ENCODE measurements at places on chromosomes 6 and 20.

GRCh38 chr6:93584300-93584699 is 164.9 kb upstream of the EPHA7 start:
- no peak for DNase-seq

DNA sequence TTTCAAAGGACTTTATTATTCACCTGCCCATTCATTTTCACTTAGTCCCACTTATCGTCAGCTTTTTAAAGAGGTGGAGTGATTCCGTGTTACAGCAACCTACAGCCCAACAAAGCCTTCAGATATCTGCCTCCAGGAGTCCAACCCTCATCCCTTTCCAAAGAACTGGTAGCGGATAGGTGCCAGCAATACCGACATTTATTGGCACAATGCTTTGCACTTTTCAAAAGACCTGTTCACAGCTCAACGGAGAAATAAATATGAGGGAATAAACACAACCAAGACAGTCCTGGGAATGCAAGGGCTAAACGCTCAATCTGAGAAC is 819 bp upstream of the MTRF1L start:
- no peak for DNase-seq

- DNase-seq = no peak
Observed at GRCh38 chr20:62554214-62554897, 78.6 kb upstream of the GATA5 start.

DNA sequence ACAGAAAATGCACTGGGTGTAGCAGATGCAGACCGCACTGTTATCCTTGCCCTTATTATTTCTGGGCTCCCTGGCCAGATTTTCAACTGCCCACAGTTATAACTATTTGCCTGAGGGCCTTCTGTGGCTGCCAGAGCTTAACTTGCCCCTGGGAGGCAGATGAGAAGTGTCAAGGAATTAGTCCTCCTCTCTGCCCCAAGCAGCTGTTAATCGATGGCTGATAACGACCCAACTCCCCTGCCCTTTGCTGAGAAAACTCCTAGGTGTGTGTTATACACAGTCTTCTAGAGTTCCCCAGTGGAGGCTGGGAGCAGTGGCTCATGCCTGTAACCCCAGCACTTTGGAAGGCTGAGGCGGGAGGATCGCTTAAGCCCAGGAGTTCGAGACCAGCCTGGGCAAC is 44.4 kb upstream of the SHLD1 start:
- no peak for DNase-seq

DNA sequence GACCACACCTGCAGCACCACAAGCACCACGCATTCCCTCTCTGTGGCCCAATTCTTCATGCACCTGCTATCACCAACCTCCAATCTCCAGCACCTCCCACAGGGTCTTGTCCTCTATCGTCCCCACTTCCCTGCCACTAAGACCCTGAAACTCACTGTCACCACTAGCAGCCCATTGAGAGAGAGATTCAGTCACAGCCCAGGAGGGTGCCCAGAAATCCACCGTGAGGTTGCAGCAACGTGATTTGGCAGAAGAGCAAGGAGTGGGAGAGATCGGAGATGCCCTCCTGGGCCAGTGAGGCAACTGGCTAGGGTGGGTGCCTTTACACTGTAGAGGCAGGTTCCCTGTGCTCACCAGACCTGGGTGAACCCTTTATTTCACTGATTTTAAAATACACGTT is 90.1 kb downstream of the ANKRD60 start:
- no peak for DNase-seq

DNA sequence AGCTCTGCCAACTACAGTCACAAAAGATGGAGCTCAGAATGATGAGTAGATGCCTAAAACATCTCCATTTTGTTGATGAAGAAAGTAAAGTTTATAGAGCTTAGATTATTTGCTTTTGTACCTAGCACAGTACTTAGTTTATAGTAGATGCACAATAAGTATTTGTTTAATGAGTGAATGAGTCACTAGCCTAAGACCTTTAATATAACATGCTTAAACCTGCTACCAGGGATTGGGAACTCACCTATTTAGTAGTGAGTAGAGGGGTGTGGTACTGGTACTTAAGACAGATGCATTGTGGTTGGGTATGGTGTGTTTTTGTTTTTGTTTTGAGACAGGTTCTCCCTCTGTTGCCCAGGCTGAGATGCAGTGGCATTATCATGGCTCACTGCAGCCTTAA is 35.8 kb downstream of the TRIM38 start:
- no peak for DNase-seq

GRCh38 chr6:165173484-165173883 is 135.9 kb downstream of the C6orf118 start:
- no peak for DNase-seq

- DNase-seq = no peak
Observed at GRCh38 chr6:150272264-150272975, 96.4 kb upstream of the IYD start.

DNA sequence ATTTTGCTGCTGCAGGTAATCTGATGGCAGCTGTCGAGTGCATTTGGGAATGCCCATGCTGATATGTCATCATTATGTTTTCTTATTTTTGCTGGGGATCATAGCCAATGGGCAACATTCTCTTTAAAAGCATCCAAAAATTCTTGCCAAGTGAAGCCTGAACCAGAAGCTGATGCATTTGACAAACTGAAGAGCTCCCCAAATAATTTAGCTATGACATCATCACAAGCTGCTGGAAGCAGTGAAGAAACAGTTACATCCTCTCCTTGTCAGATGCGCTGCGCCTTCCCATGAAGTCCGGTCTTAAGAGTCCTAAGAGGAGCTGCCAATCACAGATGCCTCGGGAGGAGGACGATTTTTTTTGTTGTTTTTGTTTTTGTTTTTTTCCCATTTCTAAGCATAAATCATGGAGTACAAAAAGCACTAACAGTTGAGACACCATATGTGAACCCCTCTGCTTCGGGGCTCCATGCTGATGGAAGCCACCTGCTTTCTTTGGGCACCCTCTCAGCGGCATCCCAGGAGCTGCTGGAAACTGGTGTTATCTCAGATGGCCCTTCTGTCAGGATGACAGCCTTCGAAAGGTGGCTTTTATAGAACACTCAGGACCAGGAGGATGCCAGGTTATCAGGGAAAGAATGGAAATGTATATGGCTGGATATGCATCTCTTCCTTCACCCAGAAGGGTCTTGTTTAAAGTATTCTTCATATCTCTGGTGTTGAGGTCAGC is 56.1 kb upstream of the FOXQ1 start:
- no peak for DNase-seq

DNA sequence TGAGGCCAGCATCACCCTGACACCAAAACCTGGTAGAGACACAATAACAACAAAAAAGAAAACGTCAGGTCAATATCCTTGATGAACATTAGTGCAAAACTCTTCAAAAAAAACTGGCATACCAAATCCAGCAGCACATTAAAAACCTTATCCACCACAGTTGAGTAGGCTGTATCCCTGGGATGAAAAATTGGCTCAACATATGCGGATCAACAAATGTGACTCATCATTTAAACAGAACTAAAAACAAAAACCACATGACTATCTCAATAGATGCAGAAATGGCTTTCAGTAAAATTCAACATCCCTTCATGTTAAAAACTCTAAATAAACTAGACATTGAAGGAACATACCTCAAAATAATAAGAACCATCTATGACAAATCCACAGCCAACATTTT is 59.6 kb upstream of the PHIP start:
- DNase-seq = no peak

- no peak for DNase-seq
Observed at GRCh38 chr20:45052698-45053429, 48.1 kb downstream of the KCNS1 start.

DNA sequence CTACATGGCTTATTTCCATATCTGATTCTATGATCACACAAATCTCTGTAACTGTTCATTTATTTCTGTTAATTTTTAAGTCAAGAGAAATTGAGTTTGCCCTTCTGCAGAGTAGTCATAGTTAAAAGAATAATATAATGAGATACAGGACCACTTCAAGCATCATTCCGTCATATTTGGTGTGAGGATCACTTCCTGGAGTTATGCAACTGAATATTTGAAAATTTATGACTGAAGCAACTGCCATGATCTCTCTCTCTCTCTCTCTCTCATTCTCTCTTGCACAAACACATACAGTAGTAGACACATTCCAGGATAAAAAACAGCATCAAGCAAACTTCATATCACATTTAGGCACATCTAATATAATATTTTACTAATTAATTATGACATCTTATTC is 116.4 kb downstream of the COL9A1 start:
- DNase-seq = no peak

- no peak for DNase-seq
Observed at GRCh38 chr6:75024828-75025227, 181.0 kb downstream of the COL12A1 start.

DNA sequence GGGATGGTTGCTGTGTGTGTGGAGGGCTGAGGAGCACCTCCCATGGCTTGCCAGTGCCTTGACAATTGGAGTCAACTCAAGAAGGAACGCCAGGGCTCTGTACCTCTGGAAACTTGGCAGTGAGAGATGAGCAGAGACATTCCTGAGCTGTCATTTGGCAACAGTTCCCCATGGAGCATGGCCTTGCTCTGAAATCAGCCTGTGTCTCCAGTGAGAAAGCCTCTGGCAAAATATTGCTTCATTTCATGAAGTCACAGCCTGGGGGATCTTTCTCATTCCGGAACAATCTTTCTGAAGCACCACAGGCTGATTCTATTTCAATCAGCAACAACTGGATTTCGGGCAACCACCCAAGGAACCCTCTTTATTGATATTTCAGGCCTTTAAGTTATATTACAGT is 52.2 kb upstream of the FNDC1 start:
- DNase-seq = no peak

DNA sequence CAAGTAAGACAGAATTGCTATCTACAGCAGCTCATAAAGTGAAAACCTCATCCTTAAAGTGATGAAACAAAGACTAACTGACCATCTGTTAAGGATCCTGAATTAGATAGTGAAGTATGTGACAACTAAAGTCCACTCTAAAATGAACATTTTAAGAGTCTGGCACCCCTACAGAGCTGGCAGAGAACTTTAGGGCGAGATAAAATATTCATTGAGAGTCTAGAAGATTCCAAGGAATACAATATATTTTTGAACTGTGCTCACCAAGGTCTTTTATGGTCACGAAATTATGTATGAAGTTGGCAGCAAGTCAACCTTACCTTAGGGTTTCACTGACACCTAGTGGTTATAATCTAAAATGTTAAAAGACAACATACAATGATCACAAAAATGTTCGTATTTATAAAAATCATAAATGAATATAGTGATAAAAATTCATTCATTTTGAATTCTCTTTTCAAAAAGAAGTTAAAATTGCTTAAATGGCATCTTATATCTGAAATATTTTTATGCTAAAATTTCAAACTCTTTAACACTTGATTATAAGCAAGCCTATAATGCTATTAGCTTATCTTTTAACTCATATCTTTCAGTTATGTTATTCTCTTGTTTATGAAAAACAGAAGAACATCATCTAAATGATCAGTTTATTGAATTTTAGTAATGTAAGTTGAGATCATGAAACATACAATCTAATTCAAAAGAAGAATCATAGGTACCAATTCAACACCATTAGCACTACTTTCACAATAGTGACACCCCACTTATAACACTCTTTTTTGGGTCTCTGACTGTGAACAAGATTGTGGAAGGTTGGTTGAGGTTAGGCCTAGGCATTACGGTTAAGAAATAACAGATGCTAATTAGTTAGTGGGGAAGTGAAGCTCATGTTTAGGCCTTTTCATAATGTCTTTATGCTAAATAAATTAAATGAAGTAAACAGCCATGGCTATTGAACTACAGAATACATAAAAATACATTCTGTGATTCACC is 27.5 kb downstream of the RSPH3 start:
- DNase-seq = no peak

GRCh38 chr6:45075246-45075645 is 252.9 kb upstream of the RUNX2 start:
- DNase-seq = no peak

DNA sequence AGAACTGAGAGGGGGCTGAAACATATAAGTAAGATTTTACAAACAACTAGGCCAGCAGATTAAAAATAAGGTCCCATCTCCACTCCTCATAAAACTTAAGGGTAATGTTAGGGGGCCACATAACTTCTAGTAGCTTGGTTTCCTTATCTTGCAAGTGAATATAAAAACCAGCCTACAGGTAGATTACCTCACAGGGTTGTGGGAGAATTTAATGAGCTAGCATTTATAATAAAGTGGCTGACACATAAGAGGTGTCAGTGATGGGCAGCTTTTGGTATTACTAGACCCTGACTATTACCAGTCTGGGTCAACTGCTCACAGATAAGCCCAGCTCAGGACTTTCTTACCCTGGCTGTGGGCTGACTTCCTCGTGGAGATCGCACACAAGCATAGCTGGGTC is 9.2 kb upstream of the PPP1R14C start:
- no peak for DNase-seq

DNA sequence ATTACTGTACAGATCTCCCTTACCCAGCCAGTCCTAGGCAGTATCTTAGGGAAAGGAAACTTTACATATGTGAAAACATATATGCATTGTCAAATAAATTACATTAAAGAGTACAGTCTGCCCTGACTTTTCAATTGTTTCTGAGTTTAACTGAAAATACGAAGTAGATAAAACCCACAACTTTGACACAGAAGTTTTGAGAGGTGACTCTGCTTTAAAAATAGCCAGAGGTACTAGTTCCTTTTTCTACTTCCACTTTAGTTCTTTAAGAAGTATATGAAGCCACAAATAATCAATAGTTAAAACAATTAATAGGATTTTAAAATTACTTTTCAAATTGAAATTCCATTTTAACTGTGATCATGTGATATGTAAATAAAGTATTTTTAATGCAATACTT is 62.9 kb downstream of the BMP5 start:
- DNase-seq = no peak

- DNase-seq = no peak
Observed at GRCh38 chr6:46901882-46902314, 19.8 kb downstream of the ADGRF5 start.

GRCh38 chr20:9566977-9567376 is 52.6 kb downstream of the LAMP5 start:
- DNase-seq = no peak

DNA sequence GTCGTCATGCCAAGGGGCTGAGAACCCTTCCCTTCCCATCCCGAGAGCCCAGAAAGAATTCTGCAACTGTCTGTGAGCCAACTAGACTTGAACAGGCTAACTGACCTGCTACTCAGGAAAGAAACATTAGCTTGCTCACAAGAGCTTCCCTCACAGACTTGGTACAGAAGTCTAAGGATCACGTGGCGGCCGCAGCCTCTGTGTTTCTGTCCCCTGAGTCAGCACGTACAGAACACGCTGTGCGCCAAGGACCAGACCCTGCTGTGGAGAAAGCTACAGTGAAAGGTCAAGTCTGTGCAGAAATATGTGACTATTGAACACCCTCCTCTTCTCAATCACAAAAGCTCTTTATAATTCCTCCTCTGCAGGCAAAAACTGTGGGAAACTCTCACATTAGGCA is 151.3 kb upstream of the QKI start:
- DNase-seq = no peak

Data from stimulated activated CD4-positive, alpha-beta T cell treated with anti-CD3 and anti-CD28 coated beads, Interleukin-12 subunit alpha, Interleukin-12 subunit beta, amount 100 ng/mL, for 48 hours (primary cell).